ENCODE measurements at places on chromosomes 1 and 21.

- DNase-seq = no peak
Observed at GRCh38 chr1:50091068-50091467, 17.7 kb upstream of the ELAVL4 start.

GRCh38 chr1:115330480-115331013, 7.5 kb downstream of the NGF start:
- no peak for DNase-seq

- no peak for DNase-seq
Observed at GRCh38 chr1:30740251-30741238, 17.0 kb downstream of the LAPTM5 start.

- DNase-seq = no peak
Observed at GRCh38 chr1:83725735-83726360, 273.1 kb downstream of the TTLL7 start.

DNA sequence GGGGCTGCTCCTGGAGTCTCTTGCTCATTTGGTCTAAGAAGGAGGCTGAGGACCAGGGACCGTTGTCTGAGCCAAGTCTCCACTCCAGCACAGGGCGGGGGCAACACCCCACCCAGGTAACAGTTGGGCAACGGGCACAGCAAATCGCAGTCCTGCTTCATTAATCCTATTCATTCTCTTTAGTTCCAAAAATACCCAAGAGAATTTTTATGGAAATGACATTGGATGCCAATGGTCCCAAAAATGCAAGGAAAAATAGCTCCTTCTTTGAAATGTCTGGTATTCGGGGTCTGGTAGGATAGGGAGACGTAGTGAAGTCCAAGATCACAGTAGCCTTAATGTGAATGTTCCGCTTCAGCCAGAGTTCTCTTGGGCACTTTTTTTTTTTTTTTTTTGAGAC, 74.0 kb downstream of the ATP5PO start:
- no peak for DNase-seq

DNA sequence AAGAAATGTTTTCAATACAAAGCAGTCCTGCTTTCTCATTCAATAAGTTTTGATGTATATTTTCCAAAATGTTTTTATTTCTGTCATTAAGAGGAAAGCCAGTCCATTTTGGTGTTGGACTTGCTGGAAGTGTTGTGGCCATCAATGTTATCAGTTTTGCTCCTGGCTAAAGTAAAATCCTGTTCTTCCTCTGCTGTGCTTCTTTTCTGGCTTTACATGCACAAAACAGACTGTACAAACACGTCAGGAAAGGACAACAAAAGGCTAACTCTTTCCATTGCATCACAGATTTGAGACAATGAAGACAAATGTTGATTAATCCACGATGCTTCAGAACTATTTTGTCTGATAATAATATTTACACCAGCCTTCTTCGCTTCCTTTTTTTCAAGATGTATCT, 735.4 kb downstream of the LTN1 start:
- DNase-seq = no peak

DNA sequence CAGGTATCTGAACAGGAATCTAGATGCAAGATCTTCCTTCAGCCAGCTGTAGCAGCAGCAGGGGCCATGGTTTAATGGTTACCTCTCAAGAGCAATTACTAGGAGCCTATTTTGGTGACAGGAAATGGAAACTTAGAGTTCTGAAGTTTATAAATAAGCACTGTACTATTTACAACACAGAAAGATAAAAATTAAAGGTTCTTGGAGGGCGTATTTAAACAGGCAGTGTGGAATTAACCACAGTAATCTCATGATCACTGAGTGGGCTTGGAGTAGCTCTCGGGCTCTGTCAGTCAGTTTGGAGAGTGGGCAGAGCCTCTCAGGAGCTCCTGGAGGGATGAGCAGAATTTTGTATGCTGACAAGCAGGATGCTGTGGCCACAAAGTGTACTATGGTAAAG, 10.2 kb upstream of the FCRL5 start:
- DNase-seq = no peak

DNA sequence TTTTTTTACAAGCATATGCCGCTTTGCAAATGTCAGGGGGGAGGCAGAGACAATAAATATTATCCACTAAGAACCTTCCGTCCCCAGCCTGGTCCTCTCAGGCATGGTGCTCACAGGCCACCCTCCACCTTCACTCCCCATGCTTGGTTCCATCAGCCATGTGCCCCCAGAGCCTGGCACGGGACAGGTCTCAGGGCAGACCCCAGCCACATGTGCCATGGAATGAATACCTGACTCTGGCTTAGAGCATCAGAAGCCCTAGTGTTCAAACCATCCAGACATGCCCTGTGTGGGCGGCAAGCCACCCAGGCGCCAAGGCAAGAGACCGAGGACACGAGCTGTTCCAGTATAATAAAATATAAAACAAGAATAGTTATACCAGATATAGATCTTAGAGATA, 5.4 kb downstream of the LSS start:
- DNase-seq = no peak

- no peak for DNase-seq
Observed at GRCh38 chr21:16587681-16588375, 858.0 kb downstream of the USP25 start.

- DNase-seq = no peak
Observed at GRCh38 chr1:181175356-181175910, 86.9 kb downstream of the IER5 start.

- DNase-seq = no peak
Observed at GRCh38 chr1:109770331-109771095, 6.8 kb upstream of the EPS8L3 start.

DNA sequence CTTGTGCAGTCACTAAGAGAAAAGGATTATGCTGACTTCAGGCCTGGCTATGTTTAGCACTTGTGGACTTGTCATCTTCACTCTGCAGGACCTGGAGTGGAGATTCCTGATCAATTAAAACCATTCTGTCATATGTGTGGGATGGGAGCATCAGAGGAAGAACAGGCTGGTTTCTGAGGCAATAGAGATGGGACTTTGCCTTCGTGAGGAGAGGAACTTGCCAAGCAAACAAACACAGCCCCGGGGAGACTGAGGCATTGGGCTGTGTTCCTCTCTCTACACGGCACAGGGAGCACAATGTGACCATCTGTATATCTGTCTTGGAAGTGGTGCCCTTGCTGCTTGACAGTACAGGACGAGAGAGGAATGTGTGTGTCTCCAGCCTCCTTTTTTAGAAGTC, 23.1 kb downstream of the VASH2 start:
- no peak for DNase-seq

- DNase-seq = no peak
Observed at GRCh38 chr1:85494904-85495266, 29.9 kb upstream of the DDAH1 start.

GRCh38 chr1:70034403-70034802, 171.0 kb downstream of the LRRC40 start:
- peak; percentile 23 for DNase-seq

DNA sequence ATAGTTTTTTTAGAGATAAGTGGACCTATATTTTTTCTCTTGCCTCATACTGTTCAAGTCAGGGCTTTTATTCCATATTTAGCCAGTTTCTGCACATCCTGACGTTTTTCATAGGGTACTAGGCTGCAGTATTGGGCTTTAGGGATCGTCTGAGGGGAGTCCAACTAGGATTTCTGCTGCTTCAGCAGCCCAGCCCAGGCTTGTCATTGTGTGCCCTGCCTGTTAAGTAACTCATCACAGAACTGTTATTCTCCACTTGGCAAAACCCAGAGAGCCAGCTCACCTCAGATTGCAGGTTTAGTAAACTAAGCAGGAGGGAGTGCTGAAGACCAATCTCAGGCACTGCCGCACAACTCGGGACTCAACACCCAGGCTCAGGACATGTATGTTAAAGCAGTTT, 2.8 kb downstream of the GALNT2 start:
- DNase-seq = no peak

GRCh38 chr1:6009120-6010040, 17.2 kb upstream of the NPHP4 start:
- no peak for DNase-seq

GRCh38 chr1:3717715-3718601, 34.3 kb upstream of the CCDC27 start:
- no peak for DNase-seq

DNA sequence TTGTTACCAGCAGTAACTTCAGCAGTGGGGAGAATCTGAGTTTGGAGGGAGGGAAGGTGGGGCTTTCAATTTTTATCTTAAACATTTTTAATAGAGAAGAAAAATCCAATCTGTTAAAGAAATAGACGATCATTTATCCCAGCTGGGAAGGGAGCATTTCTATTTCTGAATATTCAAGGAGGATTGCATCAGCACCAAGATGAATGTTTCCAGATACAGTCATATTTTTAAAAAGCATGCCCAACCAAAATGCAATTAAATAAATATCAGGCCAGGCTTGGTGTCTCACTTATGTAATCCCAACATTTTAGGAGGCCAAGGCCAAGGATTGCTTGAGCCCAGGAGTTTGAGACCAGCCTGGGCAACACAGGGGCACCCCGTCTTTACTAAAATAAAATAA, 1.7 kb upstream of the ATP1A4 start:
- no peak for DNase-seq

DNA sequence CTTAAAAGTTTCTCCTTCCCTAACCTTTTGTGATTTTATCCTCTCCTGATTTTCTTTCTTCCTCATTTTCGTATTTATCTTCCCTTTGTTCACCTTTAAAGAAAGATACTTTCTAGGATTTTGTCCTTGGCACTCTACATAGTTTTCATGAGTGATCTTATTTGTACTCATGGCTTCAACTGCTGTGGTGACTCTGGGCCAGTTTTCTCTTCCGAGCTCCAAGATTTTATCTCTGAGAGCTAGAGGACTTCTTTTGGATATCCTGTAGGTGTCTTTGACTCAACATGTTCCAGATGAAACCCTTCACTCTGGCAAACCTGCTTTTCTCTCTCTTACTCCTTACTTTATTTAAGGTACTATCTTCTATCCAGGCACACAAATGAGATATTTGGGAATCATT, 53.7 kb upstream of the MACF1 start:
- DNase-seq = no peak

DNA sequence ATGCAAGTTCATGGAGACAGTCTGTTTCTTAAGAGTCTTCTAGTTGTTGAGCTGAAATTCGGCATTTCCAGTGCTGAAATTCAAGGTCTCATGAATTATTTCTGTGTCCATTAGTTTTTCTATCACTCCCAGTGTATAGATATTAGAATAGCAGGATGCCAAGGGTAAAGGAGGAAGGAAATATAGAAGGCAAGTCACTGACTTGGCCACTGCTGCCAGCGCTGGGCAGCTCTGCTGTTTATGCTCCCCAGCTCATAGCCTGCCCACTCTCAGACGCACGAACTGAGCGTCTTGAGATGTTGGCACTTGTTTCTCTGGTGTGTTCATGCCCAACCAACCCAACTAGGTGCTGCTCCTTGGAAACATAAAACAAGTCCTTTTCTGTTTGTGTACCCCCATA, 110.1 kb downstream of the SLC45A1 start:
- DNase-seq = no peak

DNA sequence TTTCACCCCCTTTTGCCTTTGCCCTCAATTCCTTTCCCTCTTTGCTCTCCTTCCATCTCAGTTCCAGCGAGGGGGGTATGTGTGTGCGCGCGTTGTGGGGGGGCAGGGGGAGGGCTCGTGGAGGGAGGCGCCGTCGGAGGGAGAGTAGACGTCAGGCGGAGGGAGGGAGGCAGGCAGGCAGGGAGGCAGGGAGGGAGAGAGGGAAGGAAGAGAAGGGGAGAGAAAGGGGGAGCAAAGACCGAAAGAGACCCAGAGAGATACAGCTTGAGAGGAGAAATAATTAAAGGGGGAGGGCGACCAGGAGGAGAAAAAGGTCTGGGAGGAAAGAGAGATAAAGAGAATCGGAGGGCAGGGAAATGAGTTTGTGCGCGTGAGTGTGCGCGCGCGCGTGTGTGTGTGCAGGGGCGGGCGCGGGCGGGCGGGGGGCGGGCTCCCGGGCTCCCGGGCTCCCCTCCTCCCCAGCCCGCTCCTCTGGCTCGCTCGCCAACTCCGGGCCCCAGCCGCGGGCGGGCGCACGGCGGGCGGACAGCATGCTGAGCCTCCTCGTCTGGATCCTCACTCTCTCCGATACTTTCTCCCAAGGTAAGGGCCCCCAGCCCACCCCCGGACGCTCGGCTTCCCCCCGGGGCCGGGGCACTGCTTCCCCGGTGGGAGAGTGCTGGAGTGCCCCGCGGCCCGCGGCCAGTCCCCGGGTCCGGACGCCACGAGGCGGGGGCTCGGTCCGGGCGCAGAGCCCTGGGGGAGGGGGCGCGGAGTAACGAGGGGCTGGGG, at the start of gene KIRREL1:
KIRREL1 (plus strand) TSS at position 499 of the 771 bp plus-strand sequence; CDS start at position 531, 32 bp downstream.
- DNase-seq = no peak

DNA sequence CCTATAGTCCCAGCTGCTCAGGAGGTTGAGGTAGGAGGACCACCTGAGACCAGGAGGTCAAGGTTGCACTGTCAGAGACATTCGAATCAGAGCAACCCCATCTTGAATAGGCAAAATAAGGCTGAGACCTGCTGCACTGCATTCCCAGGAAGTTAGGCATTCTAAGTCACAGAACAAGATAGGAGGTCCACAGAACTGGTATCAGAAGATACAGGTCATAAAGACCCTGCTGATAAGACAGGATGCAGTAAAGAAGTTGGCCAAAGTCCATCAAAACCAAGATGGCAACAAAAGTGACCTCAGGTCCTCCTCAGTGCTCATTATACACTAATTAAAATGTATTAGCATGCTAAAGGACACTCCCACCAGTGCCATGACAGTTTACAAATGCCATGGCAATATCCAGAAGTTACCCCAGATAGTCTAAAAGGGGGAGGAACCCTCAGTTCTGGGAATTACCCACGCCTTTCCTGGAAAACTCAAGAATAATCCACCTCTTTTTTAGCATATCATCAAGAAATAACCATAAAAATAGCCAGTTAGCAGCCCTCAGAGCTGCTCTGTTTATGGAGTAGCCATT, 65.2 kb upstream of the KLHDC7A start:
- no peak for DNase-seq

DNA sequence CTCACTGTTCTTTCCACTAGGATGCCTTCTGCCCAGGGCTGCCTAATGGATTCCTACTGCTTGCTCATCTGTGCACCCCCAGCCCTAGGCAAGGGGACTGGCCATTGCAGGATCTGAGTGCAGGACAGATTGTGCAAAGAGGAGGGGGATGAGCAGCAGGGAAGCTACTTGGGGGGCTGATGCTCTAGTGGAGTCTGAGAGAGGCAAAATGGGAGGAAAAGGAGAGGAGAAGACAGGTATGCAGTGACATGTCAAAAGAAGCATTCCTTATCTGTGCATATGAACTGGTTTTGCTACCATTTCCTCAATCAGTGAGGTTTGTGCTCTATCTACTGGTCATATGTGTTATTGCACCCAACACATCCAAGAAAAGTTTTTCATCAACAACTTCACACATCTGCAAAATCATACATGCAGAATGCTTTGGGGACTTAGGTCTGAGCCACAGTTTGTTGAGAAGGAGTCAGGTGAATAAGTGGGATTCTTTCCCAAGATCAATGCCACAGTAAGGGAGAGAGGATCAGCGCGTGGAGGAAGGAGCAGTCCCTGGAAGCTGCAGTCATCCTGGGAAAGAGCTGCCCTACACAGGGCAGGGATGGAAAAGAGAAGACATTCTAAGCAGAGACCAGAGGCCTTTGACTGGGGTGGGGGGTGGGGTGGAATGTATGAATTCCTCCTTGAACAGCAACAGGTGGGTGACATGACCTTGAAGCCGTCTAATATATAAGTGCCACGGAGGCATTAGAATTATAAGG, 14.4 kb downstream of the SLC5A9 start:
- no peak for DNase-seq

- DNase-seq = no peak
Observed at GRCh38 chr1:78884685-78885452, 121.7 kb downstream of the ADGRL4 start.

Measured in NCI-H187 treated with DMSO at 0.1 percent for 48 hours (cell line).